ENCODE measurements at places on chromosomes 2 and 18.

DNA sequence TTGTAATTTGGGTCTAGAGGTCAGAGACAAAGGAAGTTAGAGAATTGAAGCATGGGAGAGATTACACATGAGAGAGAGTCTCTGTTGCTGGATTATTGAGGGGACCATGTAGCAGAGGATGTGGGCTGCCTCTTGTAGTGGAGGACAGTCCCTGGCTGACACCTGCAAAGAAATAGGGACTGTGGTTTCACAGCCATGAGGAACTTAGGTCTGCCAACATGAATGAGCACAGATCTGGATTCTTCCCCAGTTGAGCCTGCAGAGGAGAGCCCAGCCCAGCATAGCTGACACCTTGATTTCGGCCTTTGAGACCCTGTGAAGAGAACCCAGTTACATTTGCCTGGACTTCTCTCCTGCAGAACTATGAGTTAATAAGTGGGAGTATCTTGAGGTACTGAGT, 179.5 kb upstream of the TWIST2 start:
- peaks cover 13% of the 10 kb centered on the region for H3K27me3 ChIP-seq
- H3K4me3 ChIP-seq = no peak overlapping the region
- DNase-seq = no peak
- H3K4me1 ChIP-seq = peaks cover 3% of the 10 kb centered on the region

- H3K27me3 ChIP-seq = no peaks in the 10 kb centered on the region
- no peaks in the 10 kb centered on the region for H3K36me3 ChIP-seq
- DNase-seq = no peak
- H3K27ac ChIP-seq = no peak overlapping the region
- H3K4me1 ChIP-seq = no peaks in the 10 kb centered on the region
Measured at GRCh38 chr2:108907822-108908712, 81.0 kb downstream of the EDAR start.

DNA sequence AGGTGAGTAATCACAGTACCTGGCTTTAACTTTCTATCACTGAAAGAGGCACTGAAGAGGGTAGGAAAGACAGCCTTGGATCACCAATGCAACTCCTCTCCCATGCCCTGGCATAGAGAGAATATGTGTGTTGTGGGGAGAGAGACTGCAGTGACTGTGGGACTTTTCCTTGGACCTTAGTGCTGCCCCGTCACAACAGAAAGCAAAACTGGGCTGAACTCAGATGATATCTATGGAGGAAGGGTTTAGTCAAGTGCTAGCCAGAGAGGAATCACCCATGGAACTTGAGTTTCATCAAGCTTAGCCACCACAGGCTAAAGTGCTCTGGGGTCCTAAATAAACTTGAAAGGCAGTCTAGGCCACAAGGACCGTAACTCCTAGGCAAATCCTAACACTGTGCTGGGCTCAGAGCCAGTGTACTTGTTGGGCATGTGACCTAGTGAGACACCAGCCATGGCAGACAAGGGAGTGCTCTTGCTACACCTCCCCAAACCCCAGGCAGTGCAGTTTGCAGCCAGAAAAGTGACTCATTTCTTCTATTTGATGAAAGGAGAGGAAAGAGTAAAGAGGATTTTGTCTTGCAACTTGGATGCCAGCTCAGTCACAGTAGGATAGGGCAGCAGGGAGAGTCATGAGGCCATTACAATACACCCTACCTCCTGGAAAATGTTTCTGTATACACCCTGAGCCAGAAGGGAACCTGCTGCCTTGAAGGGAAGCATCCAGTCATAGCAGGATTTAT, 105.8 kb upstream of the SPOPL start:
- H3K27me3 ChIP-seq = no peaks in the 10 kb centered on the region
- no peaks in the 10 kb centered on the region for H3K4me1 ChIP-seq
- no peak overlapping the region for H3K4me3 ChIP-seq
- no peak for DNase-seq
- no peaks in the 10 kb centered on the region for H3K36me3 ChIP-seq
- no peak overlapping the region for H3K27ac ChIP-seq

GRCh38 chr2:109679626-109680025, 65.5 kb downstream of the SOWAHC start:
- peaks cover 3% of the 10 kb centered on the region for H3K27me3 ChIP-seq
- no peaks in the 10 kb centered on the region for H3K36me3 ChIP-seq
- H3K4me3 ChIP-seq = no peak overlapping the region
- DNase-seq = no peak

DNA sequence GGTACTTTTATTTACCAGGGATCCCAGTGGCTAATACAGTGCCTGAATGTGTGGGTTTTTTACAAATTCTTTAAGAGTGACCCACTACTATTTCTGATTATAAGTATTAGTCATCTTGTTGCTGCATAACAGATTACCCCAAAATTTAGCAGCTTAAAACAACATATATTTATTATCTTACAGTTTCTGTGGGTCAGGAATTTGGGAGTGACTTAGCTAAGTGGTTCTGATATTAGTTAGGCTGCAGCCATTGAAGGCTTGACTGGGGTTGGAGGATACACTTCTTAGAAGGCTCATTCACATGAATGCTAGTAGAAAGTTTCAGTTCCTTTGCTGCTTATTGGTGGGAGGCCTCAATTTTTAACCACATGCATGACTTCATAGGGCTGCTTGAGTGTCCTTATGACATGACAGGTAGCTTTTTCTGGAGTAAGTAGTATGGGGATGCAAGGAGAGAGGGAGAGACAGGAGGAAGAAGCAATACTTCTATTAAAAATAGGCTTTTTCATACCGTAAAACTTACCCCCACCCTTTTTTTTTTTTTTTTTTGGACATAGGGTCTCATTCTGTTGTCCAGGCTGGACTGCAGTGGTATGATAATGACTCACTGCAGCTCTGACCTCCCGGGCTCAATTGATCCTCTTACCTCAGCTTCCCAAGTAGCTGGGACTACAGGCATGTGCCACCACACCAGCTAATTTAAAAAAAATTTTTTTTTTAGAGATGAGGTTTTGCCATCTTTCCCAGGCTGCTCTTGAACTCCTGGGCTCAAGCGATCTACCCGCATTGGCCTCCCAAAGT, 13.3 kb upstream of the POLE4 start:
- H3K4me1 ChIP-seq = peaks cover 9% of the 10 kb centered on the region
- H3K27ac ChIP-seq = no peak overlapping the region
- H3K36me3 ChIP-seq = peaks cover 10% of the 10 kb centered on the region
- H3K4me3 ChIP-seq = no peak overlapping the region

DNA sequence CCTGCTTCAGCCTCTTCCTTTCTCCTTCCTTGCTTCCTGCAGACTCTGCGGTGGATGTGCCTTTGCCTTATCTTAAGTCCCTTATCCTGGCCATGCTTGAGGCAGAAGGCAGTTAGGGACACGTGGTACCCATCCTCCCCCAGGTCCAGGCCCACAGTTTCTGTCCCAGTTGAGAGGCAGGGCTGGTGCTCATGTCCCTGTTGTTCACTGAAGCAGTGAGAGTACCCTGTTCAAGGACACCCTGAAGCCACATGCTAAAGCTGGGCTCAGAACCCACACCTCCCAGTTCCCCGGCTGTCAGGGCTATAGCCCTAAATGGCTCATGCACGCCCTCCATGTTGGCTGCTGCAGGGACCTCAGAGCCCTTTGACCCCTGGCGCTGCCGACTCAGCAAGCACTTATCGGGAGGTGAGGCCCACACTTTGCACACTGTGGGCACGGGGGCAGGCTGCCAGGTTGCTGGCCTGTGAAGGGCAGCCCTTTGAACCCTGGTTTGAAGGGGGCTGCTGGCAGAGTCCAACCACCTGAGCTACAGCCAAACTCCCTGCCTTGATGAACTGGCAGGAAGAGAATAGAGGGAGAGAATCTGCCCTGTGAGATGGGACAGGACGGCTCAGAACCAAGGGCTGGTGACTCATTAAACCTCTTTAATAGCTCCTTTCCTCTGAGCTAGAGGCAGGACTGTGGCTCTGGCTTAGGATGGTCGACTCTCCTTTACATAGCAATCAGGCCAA, 6.3 kb downstream of the KHK start:
- H3K4me1 ChIP-seq = peaks cover 9% of the 10 kb centered on the region
- H3K27me3 ChIP-seq = no peaks in the 10 kb centered on the region
- no peak overlapping the region for H3K4me3 ChIP-seq
- no peak overlapping the region for H3K27ac ChIP-seq
- no peaks in the 10 kb centered on the region for H3K36me3 ChIP-seq

DNA sequence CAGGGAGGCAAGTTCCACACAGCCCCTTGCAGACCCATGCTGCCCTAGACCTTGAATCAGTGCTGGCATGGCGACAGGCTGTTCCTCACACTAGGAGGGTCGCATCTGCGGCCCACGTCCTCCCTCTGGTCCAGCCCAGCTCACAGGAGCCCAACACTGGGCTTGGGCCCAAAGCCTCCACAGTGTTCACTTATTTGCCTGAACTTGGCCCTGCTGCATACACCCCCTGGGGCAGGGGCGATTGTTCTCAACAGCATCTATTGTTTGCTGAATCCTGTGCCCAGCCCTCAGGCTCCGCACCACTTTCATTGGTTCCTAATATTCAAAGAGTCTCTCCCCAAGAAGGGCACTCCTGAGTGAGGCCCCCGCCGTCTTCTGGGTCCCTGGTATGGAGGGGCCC, 90.7 kb downstream of the ZBTB7C start:
- no peak for DNase-seq
- peaks cover 3% of the 10 kb centered on the region for H3K27me3 ChIP-seq
- H3K36me3 ChIP-seq = no peaks in the 10 kb centered on the region
- no peak overlapping the region for H3K4me3 ChIP-seq
- H3K4me1 ChIP-seq = no peaks in the 10 kb centered on the region
